ENCODE measurements at places on chromosomes 12 and 14.

- no peak for DNase-seq
Observed at GRCh38 chr14:95759941-95760340, 46.0 kb upstream of the TCL1A start.

DNA sequence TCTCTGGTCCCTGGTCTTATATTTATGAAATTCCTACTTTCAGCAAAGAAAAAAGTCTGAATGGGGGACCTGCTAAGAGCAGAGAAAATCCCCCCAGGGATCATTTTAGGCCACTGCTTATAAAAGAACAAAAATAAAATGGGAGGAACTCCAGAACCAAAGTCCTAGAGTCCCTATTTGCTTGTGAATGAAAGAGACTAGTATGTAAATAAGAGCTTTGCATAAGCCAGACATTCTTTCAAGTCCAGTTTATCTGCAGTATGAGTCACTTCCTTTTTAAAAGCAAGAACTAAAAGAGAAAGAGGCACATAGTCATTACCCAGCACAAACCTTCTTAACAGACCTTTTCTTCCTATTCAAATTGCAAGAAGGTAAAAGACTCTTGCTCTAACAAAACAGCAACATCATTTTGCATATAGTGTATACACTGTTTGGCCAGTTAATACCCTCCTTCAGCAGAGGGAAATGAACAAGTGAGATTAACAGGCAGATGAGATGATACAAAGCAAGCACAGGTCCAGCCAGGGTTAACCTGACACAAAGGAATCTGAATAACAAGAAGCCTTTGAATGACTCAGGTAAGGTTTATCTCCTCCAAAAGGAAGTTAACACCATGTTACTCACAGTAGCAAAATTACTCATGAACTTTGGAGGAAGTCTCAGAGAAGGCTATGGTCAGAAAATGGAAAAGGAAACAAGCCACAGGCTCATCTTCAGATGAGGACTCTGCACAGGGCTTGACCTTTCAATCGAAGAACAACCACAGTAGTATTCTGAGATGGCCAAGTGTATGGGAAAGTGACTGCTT is 87.3 kb downstream of the PHLDA1 start:
- no peak for DNase-seq

- no peak for DNase-seq
Observed at GRCh38 chr12:70508178-70508577, 129.1 kb downstream of the PTPRB start.

GRCh38 chr12:77746096-77746495 is 84.6 kb upstream of the NAV3 start:
- no peak for DNase-seq

DNA sequence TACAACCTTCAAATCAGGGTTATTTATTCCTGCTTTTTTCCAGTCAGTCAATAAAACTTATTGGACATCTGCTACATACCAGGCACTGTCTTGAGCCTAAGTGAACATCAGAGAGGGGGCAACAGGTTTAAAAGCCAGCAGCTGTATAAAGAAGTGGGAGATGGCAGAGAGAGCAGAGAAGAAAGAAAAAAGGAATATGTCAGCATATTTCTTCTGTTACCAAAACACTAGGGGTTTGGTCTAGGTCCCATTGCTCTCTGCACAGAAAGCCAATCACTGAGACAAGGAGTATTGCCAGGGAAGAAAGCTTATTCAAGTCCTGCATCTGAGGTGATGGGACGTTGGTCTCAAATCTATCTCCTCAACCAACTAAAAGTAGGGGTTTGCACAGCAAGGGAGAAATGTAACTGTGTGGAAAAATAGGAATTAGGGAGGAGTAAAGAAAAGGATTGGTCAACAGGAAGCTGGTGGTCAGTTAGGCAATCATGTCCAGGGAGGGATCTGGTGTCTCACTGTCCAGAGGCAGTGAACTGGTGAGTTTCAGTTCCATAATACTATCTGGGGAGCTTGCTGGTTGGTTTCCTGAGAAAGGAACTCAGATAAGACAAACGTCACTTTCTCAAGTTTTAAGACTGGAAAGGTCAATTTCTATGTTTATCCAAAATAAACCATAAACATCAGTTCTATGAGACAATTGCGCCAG is 107.5 kb downstream of the PHLDA1 start:
- DNase-seq, result no peak
